ENCODE measurements at places on chromosomes 11 and 22. TPM values are rescaled to one million over a fixed set of nuclear protein-coding genes. Genes with fewer than 3 reads are reported as not detected.

- H3K4me1 ChIP-seq = no peaks in the 10 kb centered on the region
- no peak overlapping the region for H3K27ac ChIP-seq
- no peak for DNase-seq
- H3K4me3 ChIP-seq = no peak overlapping the region
These were observed 2.2 kb downstream of the NRXN2 start for GRCh38 chr11:64720640-64721358.

DNA sequence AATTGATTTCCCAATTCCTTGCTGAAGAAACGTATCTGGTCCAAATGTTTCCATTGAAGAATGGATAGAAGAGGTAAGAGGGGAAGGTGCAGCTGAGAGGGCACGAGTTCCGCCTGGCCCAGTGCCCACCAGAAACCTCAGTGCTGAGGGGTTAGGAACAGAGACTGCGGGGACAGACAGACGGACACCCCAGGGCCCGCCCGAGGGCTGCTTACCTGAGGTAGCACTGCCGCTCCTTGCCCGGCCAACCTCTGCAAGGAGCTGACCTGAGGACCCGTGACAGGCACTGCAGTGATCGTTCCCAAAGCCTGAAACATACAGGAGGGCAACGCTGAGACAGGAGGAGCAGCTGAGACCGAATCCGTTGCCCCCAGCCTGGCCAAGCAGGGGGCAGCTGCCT is 89.6 kb downstream of the PHF21B start:
- H3K4me1 ChIP-seq = no peaks in the 10 kb centered on the region
- no peak overlapping the region for H3K27ac ChIP-seq
- H3K27me3 ChIP-seq = no peaks in the 10 kb centered on the region

DNA sequence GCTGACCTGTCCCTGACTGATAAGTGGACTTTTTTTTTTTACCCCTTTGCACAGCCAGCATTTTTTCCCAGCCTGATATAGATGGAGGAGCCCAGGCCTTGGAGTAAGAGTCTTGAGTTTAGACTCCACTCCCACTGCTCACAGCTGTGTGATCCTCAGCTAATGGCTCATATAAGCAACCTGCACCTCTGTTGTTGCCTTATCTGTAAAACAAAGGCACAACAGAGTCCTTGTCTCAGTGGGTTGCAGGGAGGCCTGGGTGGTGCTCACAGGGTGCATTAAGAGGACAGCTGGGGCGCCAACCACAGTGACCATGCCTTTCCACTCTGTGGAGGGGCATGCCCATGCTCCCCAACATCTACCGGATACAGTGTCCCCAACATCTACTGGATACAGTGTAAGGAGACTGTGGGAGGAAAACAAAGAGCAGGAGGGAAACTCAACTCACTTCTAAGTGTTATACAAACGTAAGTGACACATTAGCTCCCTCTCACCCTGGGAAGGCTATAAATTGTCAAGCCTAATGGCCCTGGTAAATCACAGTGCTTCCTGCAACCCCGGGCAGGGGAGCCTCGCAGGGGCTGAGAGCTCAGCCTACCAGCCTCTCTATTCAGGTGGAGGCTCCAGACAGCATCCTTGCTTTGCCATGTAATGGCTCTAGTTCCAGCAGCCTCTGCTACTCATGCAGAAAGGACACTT is 109.5 kb downstream of the TENM4 start:
- no peaks in the 10 kb centered on the region for H3K27me3 ChIP-seq
- H3K4me3 ChIP-seq = no peak overlapping the region
- peak; percentile 16 for DNase-seq
- no peaks in the 10 kb centered on the region for H3K36me3 ChIP-seq
- H3K4me1 ChIP-seq = no peaks in the 10 kb centered on the region

DNA sequence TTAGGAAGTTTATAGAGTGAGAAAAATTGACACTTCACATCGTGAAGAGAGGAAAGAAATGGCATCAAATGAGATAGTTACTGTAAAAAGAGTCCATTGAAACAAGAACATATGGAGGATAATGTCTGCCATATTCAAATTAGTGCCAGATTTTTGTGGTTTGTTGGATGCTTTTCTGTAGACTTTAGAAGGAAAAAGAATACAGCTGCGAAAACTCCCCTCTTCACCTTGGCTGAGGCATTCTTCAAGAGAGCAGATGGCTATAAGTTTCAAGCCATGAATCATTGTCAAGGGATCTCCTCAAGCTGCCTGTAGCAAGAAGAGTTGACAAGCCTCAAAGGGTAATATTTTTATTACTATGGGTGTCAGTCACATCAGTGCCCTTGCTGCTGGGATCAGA is 507.4 kb upstream of the RAG2 start:
- no peaks in the 10 kb centered on the region for H3K36me3 ChIP-seq
- DNase-seq = no peak
- H3K4me3 ChIP-seq = no peak overlapping the region

DNA sequence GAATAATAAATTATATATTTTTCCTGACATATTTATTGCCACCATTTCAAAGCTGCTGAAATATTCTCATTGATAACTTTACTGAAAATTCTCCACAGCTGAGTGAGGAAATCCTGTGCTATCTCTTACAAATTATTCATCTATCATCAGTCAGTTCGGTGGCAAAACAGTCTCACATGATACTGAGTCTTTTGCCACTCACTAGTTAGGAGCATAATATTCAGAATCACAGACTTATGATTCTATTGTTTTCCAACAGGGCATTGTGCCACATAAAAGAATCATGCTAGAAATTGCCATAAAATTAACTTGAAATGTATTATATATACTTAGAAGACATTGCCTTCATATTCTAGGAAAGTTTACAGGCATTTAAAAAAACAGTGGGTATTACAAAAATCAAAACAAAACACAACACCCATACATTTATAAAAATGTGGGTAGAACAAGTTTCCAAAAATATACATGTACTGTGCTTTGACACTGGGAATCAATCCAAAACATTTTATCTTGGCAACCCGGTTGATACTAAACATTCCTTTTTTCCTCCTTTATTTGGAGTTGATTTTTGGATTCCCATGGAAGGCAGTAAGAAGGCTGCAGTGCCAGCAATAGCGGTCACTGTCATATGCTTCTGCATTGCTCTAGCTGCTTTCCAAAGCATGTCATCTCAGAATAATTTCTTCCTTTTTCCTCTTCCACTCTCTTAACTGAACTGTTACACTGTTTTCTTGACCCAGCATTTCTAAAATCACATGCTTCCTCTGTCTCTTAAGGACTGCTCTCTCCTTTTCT is 42.5 kb downstream of the ATG16L2 start:
- DNase-seq = no peak
- no peaks in the 10 kb centered on the region for H3K36me3 ChIP-seq

DNA sequence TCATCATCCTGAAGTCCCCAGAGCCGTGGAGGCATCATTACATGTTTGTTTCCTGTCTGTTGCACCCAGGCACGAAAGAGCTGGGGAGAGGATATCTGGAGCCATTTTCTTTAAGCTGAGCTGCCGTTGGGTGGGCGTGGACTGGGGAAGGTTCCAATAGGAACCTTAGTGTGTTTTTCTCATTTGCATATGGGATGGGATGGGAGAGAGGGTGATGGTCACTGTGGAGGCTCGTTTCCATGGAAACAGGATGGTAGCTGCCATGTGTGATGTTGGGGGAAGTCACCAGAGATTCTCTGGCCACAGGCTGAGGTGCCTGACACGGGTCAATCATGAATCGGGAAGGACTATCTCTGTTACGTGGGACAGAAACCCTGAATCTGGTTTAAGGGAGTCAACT is 39.7 kb downstream of the CACNA1I start:
- H3K27ac ChIP-seq = no peak overlapping the region
- no peak overlapping the region for H3K4me3 ChIP-seq
- H3K4me1 ChIP-seq = no peaks in the 10 kb centered on the region
- H3K36me3 ChIP-seq = no peaks in the 10 kb centered on the region
- no peaks in the 10 kb centered on the region for H3K27me3 ChIP-seq
- no peak for DNase-seq

DNA sequence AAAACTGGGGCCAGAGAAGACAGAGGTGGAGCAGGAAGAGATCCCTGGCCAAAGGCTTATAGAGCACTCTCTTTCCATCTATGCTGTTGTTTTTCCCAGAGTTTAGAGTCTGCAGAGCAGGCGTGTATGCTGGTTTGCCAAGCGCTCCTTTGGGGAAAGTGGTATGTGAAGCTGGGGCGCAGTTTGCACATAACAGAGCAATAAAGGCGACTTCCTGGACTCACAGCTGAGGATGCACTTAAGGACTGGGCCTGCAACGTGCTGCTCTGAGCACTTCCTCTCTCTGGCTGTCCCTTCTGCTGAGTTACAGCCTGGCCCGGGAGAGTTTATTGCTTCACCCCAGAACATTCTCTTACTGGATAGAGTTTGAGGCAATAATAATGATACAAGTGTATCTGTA is 41.7 kb downstream of the THAP12 start:
- H3K27ac ChIP-seq = no peak overlapping the region
- H3K27me3 ChIP-seq = no peaks in the 10 kb centered on the region
- no peaks in the 10 kb centered on the region for H3K4me1 ChIP-seq
- no peak for DNase-seq
- H3K36me3 ChIP-seq = no peaks in the 10 kb centered on the region

DNA sequence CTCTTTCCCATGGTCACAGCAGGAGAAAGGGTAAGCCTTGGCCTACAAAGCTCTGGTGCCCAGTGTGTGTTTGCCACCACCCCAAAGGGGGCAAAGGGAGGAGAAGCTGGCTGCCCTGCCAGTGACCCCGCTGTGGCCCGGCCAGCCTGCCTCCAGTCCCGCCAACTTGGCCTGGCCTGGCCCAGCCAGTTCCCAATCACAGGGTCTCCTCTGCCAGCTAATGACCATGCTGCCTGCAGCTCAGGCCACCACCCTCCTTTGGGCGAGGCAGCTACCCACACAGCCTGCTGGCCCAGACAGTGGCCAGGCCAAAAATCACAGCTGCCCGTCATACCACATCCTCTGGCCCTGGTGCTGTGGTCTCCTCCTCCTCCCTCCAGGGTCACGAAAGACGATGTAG is 5.1 kb downstream of the GDPD5 start:
- no peak overlapping the region for H3K4me3 ChIP-seq
- H3K36me3 ChIP-seq = no peaks in the 10 kb centered on the region
- H3K27me3 ChIP-seq = no peaks in the 10 kb centered on the region
- DNase-seq = no peak
- no peak overlapping the region for H3K27ac ChIP-seq

GRCh38 chr11:72760539-72761405 is 8.6 kb upstream of the ARAP1 start:
- H3K27ac ChIP-seq = no peak overlapping the region
- H3K36me3 ChIP-seq = no peaks in the 10 kb centered on the region
- no peaks in the 10 kb centered on the region for H3K27me3 ChIP-seq

- no peak for DNase-seq
- H3K27ac ChIP-seq = no peak overlapping the region
- H3K27me3 ChIP-seq = no peaks in the 10 kb centered on the region
- peaks cover 20% of the 10 kb centered on the region for H3K36me3 ChIP-seq
- H3K4me1 ChIP-seq = no peaks in the 10 kb centered on the region
- H3K4me3 ChIP-seq = no peak overlapping the region
These were observed 36.4 kb downstream of the PIK3C2A start for GRCh38 chr11:17171343-17171742.

DNA sequence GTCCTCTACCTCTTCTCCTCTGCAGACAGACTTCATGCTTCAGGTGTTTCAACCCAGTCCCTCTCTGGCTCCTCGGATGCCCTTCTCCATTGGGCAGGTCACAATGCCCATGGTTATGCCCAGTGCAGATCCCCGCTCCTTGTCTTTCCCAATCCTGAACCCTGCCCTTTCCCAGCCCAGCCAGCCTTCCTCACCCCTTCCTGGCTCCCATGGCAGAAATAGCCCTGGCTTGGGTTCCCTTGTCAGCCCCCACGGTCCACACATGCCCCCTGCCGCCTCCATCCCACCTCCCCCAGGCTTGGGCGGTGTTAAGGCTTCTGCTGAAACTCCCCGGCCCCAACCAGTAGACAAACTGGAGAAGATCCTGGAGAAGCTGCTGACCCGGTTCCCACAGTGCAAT is 9.3 kb upstream of the BACE1-AS start:
- no peak overlapping the region for H3K4me3 ChIP-seq
- no peak overlapping the region for H3K27ac ChIP-seq
- H3K4me1 ChIP-seq = no peaks in the 10 kb centered on the region

- DNase-seq = no peak
- no peaks in the 10 kb centered on the region for H3K4me1 ChIP-seq
- no peaks in the 10 kb centered on the region for H3K27me3 ChIP-seq
- H3K36me3 ChIP-seq = no peaks in the 10 kb centered on the region
- H3K4me3 ChIP-seq = no peak overlapping the region
These were observed 321.3 kb downstream of the BLID start for GRCh38 chr11:121794671-121795141.

GRCh38 chr11:111352935-111353710 is 26.0 kb downstream of the POU2AF1 start:
- H3K36me3 ChIP-seq = no peaks in the 10 kb centered on the region
- no peaks in the 10 kb centered on the region for H3K27me3 ChIP-seq
- no peaks in the 10 kb centered on the region for H3K4me1 ChIP-seq
- H3K27ac ChIP-seq = no peak overlapping the region
- no peak overlapping the region for H3K4me3 ChIP-seq

DNA sequence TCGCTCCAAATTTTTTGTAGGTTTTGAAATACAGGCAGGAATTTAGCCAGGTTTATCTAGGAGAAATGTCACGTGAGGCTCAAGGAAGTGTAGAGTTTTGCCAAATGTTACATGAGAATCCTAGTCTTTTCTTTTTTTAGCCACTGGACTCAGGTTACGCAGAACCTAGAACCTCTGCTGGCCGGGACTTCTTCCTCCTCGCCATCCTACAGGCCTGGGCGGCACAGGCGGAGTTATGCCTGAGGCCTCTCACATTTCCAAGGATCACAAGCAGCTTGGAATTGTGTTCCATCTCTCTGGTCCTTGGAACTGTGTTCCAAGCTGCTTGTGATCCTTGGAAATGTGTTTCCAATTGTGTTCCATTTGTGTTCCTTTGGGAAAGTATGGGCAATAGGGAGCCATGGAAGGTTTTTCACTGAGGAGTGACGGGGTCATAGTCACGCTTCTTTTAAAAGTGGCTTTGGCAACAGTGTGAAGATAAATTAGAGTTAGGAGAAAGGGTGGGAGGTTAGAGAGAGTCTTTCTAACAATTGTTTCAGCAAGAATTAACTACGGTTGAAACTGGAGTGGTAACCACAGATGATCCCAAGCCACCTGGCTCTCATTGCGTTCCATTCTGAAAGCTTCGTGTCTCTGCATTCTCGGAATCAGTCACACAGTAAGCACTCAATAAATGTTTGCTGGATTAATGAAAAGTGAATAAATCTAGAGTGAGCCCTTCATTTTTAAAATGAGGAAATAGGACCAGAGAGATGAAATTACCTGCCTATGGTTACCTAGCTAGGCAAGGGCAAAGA is 12.5 kb upstream of the POU2AF1 start:
- H3K4me3 ChIP-seq = no peak overlapping the region
- no peaks in the 10 kb centered on the region for H3K27me3 ChIP-seq
- H3K4me1 ChIP-seq = no peaks in the 10 kb centered on the region
- DNase-seq = no peak
- H3K27ac ChIP-seq = no peak overlapping the region

Gene GRAP2
- not detected for total RNA-seq

Gene AP5B1
- 2.0 TPM for total RNA-seq

Gene CHADL
- total RNA-seq = 2.9 TPM

Gene MOV10L1
- total RNA-seq = not detected

Data from SJCRH30 (cell line).